Activated CD4-positive, alpha-beta T cell treated with anti-CD3 and anti-CD28 coated beads, Interleukin-2, Interleukin-4, amounts not matched to agents 100 ng/mL and 50 ng/mL, durations not matched to agents 16 hours and 8 hours (primary cell): ENCODE measurements at places on chromosomes 12 and 14.
A peak's percentile ranks its signal among the peaks of the same experiment; 100 is the strongest.

DNA sequence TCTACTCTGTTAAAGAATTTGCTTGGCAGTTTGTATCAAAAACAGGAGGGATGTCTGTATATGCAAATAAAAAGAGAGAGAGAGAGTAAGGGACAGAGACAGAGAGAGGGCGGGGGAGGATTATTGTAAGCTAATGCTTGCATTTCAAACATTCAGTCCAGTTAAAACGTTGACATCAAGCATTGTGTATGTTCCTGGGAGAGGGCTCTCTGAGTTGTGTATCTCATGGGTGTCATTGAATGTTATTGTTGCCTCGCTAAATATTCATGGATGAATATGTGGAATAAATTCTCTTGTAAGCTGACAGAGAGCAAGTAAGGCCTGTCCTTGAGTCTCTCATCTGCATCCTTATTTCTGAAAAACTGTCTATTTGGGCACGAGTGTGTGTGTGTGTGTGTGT lies 78.8 kb upstream of the VRK1 start:
- DNase-seq = no peak

GRCh38 chr14:25250516-25250915 lies 200.6 kb upstream of the STXBP6 start:
- DNase-seq = no peak

- DNase-seq = no peak
Observed at GRCh38 chr12:52132754-52133161, 53.3 kb downstream of the SMIM41 start.

- no peak for DNase-seq
Observed at GRCh38 chr12:11830307-11830801, 180.9 kb downstream of the ETV6 start.

DNA sequence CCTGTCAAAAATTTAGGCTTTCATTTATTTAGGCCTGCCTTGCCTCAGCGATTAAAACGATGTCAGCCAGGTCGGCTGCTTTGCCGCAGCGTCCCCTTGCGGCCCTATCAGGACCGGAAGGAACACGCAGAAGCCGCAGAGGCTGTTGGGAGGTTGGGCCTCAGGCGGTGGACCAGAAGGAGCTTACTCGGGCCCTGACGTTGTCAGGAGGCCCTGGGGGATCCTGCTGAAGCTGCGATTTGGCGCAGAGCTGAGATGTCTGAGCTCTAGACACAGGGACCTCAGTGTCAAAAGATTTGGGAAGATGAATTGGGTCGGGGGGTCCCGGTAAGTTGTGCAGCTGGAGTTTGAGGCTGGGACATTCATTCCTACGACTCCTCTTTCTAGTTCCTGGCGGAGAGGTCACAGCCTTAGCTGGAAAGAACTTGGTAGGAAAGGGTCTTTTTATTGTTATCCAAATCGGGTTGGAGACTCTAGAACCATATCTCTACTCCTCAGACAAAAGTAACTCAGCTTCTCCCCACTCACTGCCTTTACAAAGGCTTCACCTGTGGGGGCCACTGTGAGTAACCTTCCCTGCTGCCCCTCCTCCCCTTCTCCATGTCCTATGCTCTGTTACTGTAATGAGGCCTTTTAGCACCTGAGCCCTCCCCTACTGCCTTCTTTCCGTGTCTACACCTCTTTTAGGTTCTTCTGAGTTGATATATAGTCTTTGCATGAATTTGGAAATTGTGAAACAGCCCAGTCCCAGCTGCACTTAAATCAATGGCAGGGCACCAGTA lies 6.6 kb upstream of the ABCD2 start:
- DNase-seq = no peak

GRCh38 chr12:737122-737739 lies 15.1 kb upstream of the WNK1 start:
- DNase-seq = no peak

DNA sequence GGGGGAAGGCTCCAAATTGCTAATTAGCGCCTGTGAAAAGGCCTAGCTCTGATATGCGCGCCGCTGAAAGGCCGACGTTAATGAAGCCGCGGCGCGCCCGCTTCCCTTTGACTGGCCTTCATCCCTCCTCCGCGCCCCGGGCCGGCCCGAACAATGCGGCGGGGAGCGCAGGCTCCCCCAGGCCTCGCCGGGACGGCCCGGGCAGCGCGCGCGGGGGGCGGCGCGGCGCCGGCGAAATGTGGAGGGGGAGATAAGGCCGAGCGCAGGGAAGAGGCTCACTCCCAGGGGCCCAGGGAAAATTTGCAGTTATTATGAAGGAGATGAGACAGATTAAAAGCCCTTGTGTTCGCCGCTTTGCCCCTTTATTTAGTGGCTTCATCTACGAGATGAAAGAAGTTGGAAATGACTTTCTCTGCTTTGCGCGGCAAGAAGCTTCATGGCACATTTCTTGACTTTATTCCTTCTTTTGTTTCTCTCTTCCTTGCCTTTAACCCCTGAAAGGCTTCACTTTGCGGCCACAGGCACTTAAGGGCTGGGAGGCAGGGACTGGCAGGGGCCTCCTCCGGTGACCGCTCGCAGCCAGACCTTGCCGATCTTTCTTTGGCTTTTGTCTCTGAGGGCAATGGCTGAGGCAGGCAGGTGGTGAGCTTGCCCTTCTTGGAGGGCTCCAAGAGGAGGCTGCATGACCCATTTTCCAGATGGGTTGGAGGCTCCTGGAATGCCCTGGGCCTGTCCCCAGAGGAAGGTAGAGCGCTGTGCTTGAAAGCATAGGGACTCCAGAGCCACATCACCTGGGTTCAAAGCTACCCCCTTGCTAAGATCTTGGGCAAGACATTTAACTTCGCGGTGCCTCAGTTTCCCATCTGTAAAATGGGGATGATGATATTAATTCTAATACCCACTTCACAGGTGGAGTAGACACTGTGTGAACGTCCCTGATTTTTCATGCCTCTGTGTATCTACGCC lies 12.7 kb upstream of the GPATCH2L start:
- no peak for DNase-seq

DNA sequence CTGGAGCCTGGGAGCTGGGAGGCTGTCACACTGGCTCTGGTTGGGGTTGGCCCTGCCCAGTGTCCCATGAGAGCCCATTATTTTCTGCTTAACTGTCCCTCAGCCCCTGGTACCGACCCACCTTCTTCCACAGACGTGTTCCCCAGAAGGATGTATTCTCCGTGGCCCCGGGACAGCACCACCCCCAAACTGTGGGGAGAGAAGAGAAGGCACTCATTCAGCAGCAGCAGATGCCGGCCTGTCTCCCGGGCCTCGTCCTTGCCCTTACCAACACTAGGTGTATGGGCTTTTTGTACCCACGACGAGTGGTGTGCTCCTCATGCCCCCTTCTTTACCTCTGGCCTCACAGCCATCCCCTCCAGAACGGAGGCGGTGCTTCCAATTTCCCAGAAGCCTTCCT lies 38.1 kb downstream of the LRTM2 start:
- no peak for DNase-seq

- DNase-seq = no peak
Observed at GRCh38 chr14:64209444-64210131, 84.6 kb downstream of the ESR2 start.

GRCh38 chr12:24721191-24721590 lies 227.7 kb downstream of the BCAT1 start:
- no peak for DNase-seq

DNA sequence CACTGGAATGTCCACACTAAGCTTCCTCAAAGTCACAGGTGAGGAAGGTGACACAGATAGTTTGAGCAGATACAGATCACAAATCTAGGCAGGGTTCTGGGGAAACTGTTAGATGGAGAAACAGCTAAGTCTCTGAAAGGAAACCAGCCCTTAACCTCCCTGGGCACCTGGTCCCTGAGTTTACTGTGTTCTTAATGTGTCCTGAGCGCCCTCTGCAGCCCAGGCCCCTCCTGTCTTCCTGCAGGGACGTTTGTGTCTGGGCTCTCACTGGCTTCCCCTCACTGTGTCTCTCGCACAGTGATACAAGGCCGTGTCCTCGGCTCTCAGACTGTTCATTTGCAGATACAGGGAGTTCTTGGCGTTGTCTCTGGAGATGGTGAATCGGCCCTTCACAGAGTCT lies 684.3 kb downstream of the TMEM121 start:
- DNase-seq = peak; percentile 34
